ENCODE measurements at places on chromosomes 6 and 20. TPM values are rescaled to one million over a fixed set of nuclear protein-coding genes. Genes with fewer than 3 reads are reported as not detected.

Gene RNF39
- 0.67 TPM for total RNA-seq

Gene ZBTB12
- total RNA-seq: 2.6 TPM

Gene MICB
- 0.31 TPM for total RNA-seq

DNA sequence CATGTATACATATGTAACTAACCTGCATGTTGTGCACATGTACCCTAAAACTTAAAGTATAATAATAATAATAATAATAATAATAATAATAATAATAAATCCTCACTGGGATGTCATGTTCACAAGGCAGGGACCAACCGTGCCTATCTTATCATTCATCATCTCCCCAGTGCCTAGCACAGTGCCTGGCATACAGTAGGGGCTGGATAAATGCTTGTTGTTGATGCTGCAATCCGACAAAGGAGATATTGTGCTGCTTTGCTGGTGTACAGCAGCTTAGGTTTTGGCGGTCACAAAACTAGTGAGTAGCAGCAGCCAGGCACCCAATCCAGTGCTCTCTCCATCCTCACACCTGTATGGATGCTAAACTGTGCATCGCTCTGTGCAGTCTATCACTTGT lies 94.1 kb upstream of the ASF1A start:
- ATAC-seq: no peak

DNA sequence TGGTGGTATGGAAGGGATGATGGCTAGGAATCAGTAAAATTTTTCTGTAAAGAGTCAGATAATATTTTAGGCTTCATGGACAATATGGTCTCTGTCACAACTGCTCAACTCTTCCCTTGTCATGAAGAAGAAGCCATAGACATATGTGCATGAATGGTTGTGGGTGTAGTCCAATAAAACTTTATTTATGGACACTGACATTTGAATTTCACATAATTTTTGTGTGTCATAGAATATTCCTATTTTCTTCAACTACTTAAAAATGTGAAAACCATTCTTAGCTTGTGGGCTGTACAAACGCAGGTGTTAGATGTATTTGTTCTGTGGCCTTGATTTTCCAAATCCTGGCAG lies 59.9 kb downstream of the SYNDIG1 start:
- no peak for ATAC-seq

All from motor neuron (in vitro differentiated cells).